AG08396 (cell line): ENCODE measurements at places on chromosomes 6 and 20.

DNA sequence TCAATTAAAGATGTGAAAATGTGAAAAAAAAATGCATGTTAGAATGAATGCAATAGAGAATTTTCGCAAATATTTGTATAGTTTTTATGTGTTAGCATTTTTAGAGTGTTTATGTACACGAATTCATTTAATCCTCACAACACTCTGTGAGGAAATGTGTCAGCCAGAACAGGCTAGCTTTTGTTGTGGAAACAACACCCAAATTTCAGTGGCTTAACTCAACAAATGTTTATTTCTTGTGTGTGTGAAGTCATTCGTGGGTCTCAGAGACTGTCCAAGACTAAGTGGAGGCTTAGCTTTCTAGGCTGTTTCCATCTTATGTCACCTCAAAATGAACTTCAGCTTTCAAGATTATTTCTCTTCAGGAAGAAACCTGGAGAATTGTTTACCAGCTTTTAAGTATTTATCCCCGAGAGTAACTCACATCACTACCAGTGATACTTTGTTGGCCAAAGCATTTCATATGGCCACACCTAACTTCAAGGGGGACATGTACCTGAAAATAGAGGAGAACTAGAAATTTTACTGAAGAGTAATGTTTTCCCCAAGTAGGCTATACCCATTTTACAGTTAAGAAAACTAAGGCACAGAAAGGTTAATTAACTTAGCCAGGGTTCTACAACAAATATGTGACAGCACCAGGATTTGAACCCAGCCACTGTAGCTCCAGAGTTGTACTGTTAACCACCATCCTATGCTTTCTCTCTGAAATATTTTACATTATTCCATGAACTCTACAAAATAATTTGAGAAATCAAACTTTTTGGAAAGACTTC is 306.1 kb downstream of the QKI start:
- DNase-seq, result no peak

GRCh38 chr20:62583424-62583920 is 58.8 kb upstream of the SLCO4A1 start:
- DNase-seq, result peak; percentile 74

GRCh38 chr6:85396159-85396808 is 53.6 kb upstream of the NT5E start:
- no peak for DNase-seq

DNA sequence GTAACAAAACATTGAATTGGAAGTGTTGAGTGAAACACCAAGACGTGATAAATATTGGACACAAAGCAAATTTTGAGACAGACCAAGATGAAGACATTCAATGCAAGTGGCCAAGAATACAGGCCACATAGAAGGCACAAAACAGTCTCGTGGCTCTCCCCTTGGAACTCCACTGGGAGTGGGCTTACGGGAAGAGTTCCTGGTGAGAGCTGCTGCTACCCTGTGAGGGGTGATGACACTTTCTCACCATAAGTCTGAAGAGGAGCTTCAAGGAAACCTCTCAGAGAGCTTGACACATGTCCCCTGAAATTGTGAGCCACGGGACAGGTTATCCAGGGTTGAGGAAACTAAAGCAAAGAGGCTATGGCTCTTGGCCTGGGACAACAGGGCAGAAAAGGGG is 48.6 kb upstream of the SLC22A16 start:
- DNase-seq, result no peak

- DNase-seq, result no peak
Measured at GRCh38 chr20:55269913-55270312, 735.4 kb downstream of the CBLN4 start.

DNA sequence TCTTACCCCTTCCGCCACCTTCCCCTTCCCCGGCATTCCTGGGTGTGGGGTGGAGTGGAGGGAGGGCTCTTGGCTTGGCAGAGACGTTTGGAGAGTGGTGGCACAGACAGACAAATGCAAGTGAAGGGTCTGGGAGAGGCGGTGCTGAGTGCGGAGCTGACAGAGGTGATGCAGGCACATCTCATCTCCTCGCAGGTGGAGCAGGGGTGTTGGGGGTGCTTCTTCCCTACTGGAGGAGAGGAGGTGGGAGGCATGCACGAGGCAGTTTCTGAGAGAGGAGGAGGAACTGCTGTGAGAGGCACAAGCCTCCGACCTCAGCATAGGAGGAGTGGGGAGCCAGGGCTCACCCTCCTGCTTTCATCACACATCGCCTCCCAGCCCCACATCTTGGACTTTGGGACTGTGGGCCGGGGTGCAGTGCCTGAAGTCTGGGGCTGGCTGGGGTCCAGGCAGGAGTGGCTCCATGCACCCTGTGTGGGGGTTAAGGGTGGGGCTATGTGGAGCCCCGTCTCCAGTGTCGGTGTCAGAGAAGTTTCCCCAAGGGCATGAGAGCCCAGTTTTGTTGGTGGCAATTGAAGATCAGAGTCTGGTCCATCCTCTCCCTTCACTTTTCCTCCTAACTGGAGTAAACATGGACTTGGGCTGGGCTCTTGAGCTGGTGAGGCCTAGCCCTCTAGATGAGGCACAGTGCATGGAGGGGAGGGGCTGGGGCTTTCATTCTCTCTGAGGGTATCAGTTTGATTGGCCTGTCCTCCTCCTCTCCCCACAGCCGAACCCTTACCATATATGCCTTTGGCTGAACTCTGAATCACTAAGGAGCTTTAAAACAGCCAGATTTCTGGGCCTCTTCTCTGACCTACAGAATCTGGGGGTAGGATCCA is 20.2 kb upstream of the SLC22A7 start:
- DNase-seq, result no peak

- no peak for DNase-seq
Measured at GRCh38 chr20:62190639-62191411, 8.0 kb downstream of the MTG2 start.

- DNase-seq, result no peak
Measured at GRCh38 chr6:106098383-106099234, 12.5 kb downstream of the PRDM1 start.

DNA sequence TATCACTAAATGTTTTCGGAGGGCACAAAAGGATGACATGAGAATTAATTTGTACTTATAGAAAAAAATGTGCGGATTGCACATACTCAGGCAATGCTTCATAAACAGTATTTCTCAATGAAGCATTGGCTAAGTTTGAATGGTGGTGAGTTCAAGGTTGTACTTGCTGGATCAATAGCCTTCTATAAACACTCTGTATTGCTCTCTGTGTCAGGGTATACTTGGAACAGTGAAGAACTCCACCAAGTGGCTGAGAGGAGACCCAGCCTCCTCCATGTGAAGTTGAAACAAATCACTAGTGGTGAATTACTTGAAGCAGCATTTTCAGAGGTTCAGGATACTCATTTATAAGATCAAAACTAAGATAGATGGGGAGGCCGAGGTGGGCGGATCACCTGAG is 360.6 kb downstream of the RIMS1 start:
- no peak for DNase-seq

- DNase-seq, result no peak
Measured at GRCh38 chr20:17809362-17810061, 109.7 kb downstream of the BANF2 start.

GRCh38 chr20:41138475-41139226 is 1.3 kb downstream of the PLCG1 start:
- DNase-seq, result peak; percentile 37

GRCh38 chr6:119322715-119323350 is 26.7 kb downstream of the MAN1A1 start:
- no peak for DNase-seq

DNA sequence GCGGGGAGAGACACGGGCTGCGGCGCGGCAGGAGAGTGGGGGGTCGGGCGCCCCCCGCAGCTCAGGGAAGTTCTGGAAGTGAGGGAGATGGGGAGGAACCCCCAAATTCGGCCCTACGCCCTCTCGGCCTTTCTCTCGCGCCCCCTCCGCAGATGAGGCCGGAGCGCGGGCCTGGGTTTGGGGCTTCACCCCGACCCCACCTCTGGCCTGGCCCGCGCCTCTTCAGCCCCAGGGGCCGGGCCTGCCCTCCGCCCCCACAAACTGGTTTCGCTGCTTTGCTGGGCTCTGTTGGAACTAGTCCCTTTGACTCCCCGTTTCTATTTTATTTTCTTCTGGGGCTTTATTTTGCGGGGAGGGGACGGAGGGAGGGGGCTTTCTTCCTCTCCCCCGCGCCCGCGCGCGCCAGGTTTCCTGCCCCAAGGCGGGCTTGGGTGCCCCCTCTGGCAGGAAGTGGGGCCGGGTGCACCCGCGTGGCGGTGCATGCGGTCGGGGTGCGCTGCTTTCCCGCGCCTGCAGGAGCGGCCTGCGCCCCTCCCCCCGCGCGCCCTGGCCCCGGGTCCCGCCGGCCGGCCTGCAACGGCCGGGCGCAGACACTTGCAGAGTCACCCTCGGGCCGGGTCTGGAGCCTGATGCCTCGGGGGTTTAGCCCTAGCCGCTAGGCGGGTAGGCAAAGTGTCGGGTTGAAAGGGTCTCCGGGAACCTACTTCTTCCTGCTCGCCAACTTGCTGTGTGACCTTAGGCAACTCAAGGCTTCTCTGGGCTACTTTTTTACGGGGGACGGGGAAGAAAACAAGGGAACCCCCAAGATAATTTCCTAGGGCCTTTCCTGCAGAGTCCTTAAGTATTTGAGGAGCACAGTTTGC is 1.3 kb downstream of the HMGA1 start:
- peak; percentile 69 for DNase-seq

DNA sequence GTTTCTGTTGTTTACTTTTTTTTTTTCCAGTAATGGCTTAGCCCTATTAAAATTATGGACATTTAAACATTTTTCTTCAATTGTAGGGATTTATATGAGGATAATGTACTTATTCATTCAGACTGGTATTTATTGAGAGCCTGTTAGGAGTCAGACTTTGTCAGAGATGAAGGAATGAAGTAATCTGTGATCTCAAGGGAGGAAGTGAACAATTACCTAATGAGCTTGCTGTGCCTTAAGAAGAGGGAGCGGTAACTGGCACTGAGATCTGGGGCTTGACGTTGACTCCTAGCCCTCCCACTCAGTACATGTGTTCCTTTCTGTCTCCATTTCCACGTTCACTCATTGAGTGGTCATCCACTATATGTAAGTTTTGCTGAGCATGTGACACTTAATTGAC is 12.6 kb downstream of the AFDN start:
- no peak for DNase-seq

- no peak for DNase-seq
Measured at GRCh38 chr6:20620043-20620442, 85.8 kb downstream of the CDKAL1 start.
